Stimulated activated CD4-positive, alpha-beta T cell treated with anti-CD3 and anti-CD28 coated beads, Interleukin-4, amount 100 ng/mL, for 1 hour (primary cell): ENCODE measurements at places on chromosomes 1 and 21.

DNA sequence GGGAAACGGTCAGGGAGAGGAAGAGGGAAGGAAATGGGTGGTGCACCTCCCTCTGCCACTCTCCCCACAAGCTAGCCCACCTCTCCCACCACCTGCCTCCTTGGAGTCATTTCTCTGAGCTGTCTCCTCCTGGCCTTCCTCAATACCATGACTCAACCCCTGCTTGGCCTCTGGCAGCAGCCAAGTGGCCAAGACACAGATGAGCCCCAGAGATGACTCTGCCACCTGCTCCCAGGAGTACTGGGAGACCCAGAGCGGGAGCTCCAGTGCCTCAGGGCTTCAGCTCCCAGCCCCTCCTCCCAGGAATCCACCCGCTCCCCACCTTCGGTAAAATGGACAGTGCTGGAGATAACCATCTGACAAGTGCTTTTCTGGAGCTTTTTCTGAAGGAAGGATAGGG, 2.6 kb downstream of the S100A16 start:
- no peak for DNase-seq

DNA sequence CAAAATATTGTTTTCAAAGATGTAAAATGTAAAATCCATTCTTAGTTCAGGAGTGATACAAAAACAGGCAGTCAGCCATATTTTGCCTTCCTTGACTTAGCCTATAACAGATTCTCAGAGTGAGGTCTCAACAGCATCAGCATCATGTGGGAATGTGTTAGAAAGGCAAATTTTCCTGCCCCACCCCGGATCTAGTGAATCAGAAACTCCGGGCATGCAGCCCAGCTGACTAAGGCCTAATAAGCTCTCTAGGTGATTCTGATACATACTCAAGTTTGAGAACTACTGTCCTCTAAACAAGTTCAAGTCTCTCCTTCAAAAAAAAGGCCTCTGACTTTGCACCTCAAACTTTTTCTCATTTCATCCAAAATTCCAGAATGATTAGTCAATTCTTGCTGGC, 46.9 kb upstream of the PRRC2C start:
- DNase-seq = no peak

- DNase-seq = no peak
These were observed 2.2 kb downstream of the IL10RB start for GRCh38 chr21:33268393-33268736.

- DNase-seq = no peak
These were observed 29.4 kb upstream of the POU3F1 start for GRCh38 chr1:38076038-38076437.

GRCh38 chr1:27007909-27008582, 4.6 kb downstream of the TENT5B start:
- DNase-seq = no peak

DNA sequence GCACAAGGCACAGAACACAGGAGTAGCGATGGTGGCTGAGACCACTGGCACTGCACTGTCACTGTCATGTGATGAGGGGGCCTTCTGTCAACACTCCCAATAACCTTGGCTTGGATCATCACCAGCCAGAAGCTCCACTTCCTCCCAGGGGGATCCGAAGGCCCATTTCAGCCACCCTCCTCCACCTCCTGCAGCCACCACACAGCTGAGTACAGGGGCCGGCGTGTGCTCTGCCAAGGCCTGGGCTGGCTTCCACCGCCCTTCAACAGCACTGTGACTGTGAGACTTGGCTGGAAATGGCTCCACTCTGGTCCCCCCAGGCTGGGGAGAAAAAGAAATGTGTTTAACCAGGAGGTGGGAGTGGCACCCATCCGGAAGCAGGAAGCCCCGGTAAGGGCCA, 9.9 kb upstream of the NADK start:
- no peak for DNase-seq

DNA sequence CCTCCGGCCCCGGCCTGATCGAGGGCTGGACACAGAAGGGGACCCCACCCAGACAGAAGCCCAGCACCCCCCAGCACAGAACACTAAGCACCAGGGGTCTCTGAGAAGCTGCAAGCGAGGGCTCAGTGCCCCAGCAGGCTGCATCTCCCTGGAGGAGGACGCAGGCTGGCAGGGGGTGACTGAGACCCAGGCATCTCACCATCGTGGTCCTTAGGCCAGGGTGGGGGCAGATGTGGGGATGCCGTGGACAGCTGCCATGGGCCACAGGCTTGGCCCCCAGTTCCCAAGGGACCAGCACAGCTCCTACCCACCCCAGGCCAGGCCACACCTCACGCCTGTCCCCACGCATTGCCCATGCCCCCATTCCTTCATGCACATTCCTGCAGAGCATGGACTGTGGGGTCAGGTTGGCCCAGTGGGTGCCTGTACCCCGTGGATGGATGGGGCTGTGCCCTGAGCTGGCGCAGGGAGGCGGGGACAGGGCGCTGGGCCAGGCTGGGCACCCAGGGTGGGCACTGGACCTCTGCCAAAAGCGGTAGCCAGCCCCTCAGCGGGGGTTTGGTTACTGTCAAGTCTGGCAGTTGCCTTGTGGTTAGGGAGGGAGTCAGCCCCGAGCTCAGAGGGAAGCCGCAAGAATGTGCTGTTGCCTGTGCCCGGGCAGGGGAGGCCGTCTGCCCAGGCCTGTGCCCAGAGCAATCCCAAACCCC, 61.5 kb downstream of the ARHGEF16 start:
- DNase-seq = no peak

DNA sequence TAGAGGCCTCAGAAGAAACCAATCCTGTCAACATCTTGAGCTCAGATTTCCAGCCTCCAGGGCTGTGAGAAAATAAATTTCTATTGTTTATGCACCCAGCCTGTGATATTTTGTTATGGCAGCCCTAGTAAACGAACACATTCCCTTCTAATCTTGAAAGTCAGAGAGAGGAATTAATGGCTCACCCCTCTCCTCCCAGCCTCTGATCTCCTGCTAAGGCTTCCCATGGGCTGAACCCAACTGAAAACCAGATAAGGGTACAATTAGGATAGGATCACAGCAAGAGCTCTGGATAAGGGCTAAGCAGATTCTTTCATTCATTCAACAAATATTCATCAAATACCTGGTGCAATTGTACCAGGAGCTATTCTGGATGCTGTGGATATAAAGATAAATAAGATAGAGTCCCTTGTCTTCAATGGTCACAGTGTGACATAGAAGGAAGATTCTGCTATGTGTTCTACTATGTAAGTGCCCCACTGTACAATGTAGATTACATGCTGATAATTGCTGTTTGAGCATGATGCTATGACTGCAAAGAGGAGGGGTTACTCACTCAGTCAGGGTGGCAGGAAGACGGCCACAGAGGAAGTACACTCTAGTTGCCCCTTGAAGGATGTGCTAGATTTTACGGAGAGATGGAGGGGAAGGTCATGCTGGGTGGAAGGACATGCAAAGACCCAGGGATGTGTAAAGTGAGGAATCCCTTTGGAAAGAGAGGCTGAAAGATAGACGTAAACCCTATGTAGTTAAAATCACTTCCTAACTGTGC, 203.3 kb upstream of the JUN start:
- no peak for DNase-seq

DNA sequence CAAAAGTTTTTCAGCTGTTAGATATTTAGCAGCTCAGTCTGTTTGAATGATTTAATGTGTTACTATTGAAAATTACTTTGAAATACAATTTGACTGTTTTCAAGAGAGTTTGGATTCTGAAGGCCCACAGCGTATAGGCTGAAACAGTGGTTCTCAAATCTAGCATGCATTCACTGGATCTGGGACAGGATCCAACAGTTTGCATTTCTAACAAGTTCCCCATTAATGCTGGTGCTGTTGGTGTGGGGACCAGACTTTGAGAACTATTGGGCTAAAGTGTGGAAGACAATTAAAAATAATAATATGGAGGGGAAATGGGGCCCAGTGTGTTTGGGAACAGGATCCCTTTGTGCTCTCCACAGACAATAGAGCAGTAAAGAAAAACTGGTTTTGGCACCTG, 31.9 kb downstream of the ITSN1 start:
- DNase-seq = no peak

GRCh38 chr1:34361781-34362357, 185.2 kb downstream of the C1orf94 start:
- DNase-seq = no peak

DNA sequence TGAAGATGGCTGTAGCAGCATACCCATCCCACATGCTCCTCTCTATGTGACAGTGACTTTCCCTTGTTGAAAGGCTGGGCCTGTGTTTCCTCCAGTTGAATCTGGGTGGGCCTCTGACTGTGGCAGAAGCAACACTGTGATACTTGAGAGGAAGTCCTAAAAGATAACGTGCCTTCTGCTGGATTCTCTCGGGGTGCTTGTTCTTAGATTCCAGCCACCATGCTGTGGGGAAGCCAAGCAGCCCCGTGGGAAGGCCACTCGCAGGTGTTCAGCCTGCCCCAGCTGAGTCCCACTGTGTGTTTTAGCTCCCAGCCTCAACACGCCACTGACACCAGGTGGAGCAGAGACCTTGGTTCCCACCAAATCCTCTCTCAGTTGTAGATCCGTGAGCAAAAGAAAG, 31.5 kb downstream of the TRAPPC10 start:
- no peak for DNase-seq

DNA sequence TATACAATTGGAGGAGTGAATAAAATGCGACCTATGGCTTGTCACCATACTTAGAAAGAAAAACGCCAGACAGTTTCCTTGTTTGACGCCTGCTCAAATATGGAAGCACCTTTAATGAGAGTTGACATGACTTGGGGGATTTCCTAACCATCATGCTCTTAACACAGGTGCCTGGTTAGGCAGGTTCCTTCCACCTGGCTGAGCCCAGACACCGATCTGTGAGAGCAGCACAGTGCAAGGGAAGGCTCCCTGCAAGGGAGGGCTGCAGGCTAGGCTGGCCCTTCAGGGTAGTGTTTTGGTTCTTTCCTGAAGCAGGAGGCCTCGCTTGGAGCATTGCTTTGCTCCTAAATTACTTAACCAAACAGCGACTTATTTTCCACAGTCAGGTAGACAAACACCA, 24.6 kb upstream of the KLHDC8A start:
- no peak for DNase-seq

DNA sequence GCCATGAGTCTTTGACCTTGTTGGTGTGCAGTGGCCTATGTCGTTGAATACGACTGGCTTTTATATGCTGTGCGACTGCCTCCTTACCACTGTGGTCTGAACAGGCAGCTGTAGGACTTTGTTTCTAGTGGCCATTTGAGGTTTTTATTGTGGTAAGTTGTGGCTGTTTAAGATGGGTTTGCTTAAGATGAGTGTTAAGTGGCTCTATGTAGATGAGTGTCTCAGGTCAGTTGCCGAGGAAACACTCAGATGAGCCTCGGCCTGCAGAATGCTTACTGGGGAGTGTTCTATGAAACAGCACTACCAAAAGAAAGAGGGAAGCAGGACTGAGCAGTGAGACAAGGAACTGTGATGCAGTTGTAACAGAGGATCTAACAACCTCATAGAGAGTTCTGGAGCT, 14.9 kb upstream of the CD1C start:
- DNase-seq = no peak

DNA sequence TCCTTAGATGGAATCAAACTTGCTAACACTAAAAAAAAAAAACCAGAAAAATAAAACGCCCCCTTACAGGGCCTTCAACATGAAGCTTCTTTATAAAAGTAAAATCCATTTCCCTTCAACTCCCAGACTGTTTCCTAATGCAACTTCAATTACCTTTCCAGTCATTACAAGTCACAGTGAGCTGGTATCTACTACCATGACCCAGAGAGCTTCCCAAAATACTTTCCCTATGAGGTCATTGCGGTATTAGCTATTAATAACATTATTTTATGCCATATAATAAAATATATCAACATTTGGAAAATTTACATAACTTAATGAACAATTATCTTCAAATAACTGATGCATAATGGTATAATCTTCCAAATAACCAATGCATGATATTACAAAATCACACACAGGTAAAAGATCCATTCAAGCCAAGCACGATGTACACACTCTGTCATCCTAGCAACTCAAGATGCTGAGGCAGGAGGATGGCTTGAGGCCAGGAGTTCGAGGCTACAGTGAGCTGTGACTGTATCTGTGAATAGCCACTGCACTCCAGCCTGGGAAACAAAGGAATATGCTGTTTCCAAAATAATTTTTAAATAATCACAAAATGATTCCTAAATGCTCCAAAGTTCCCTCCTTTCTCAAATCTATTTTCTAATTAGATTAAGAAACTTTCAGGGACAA, 24.1 kb downstream of the EIF4G3 start:
- DNase-seq = no peak

- DNase-seq = no peak
These were observed 125.9 kb downstream of the RHOU start for GRCh38 chr1:228860911-228861831.

GRCh38 chr21:38126666-38127303, 130.0 kb upstream of the KCNJ15 start:
- DNase-seq = peak; percentile 48

GRCh38 chr1:65425006-65425405, 4.5 kb downstream of the LEPR start:
- DNase-seq = no peak

DNA sequence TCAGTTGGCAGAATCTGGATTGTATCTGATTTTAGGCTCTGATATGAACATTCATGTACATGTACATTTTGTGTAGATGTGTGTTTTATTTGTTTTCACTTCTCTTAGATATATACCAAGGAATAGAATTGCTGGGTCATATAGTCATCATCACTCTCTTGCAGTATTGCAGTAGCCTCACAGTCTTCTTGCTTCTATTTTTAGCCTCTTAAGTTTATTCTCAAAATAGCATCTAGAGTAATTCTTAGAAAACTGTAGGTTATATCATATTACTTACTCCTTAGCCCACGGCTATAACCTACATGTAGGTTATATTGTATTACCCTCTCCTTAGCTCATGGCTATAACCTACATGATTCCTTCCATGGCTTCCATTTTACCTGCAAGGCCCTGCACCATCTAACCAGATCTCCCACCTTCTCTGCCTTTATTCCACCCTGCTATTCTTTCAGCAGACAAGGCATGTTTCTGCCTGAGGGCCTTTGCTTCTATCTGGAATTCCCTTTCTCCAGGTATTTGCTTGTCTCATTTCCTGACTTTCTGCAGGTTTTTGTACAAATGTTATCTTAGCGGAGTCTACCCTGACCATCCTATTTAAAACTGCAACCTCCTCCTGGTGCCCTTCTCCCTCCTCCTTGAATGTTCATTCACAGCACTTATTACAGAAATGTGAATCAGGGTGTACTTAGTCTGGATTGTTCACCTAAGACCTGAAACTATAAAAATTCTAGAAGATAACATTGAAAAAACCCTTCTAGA, 109.0 kb upstream of the ETV3 start:
- no peak for DNase-seq

- no peak for DNase-seq
These were observed 216.9 kb downstream of the APP start for GRCh38 chr21:25953659-25954058.

GRCh38 chr1:63969441-63969901, 195.7 kb downstream of the ROR1 start:
- DNase-seq = no peak
